Naive thymus-derived CD4-positive, alpha-beta T cell (primary cell): ENCODE measurements at places on chromosomes 5 and 9. TPM values are rescaled to one million over a fixed set of nuclear protein-coding genes. Genes with fewer than 3 reads are reported as not detected.

- DNase-seq, result no peak
Measured at GRCh38 chr5:16970826-16971225, 34.7 kb upstream of the MYO10 start.

GRCh38 chr9:326667-327066 is 112.0 kb downstream of the DOCK8 start:
- no peak for DNase-seq

GRCh38 chr9:93664549-93665120 is 88.3 kb downstream of the PHF2 start:
- DNase-seq, result no peak

DNA sequence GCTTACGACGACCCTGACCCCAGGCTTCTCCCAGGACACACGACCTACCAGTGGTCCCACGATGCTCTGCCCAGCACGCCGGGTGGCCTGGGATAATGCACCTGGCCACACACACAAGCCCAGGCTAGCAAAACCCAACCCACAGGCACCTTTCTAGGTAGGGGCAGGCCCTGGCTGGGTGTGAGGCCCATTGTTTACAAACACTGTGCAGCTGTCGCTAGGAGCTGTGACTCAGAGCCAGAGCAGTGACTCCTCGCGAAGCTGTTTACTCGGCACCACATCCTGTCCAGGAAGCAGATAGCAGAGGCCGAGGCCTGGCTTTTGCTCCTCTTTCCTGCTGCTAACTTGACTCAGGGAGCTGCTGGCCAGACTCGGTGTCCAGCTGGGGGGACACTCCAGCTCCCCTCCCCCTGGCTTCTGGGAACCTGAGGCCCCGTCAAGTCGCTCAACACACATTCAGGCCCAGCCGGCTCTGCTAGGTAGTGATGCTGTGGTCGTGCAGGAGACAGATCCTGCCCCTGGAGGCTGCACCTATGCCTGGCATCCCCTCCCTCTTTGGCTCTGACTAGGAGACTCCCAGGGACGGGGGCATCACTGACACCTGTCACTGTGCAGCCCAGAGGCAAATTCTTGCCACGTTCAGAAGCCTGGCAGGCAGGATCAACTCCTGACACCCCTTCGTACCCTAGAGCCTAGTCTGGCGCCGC is 12.8 kb upstream of the RALGDS start:
- DNase-seq, result peak; percentile 93

GRCh38 chr9:134899818-134900217 is 17.9 kb downstream of the FCN1 start:
- no peak for DNase-seq

- no peak for DNase-seq
Measured at GRCh38 chr5:84478603-84479002, 93.9 kb upstream of the EDIL3 start.

- DNase-seq, result no peak
Measured at GRCh38 chr5:73892218-73892617, 266.2 kb downstream of the ARHGEF28 start.

DNA sequence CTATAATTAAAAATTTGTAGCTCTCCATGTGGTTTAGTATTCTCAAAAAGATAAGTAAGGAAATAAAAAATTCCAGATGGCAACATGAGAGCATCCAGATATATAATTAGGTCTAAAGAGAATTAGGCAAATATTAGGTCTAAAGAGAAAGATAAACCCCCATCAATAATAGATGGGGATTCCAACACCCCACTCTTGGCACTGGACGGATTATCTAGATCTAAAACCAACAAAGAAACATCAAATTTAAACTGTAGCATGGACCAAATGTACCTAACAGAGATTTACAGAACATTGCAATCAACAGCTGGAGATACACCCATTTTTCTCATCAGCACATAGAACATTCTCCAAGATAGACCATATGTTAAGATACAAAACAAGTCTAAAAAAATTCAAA is 31.6 kb downstream of the RGMB start:
- DNase-seq, result no peak

- DNase-seq, result no peak
Measured at GRCh38 chr5:143219696-143220095, 183.8 kb downstream of the NR3C1 start.

GRCh38 chr5:124436294-124436693 is 310.1 kb downstream of the ZNF608 start:
- no peak for DNase-seq

- DNase-seq, result no peak
Measured at GRCh38 chr9:112003538-112003937, 106.9 kb downstream of the UGCG start.

DNA sequence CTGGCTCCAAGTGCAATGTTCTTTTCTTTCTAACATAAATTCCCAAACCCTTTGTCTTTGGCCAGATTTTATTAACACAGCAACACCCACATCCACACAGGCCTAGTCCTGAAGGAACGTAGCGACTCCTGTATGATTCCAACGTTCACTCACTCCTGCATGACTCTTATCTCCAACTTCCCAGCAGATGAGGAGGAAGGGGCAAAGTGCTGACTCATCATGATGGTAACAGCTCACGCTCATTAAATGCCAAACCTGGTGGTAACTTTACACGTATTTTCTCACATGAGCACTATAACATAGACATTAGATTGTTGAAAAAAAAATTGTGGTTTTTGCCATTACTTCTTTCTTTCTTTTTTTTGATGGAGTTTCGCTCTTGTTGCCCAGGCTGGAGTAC is 1349.5 kb downstream of the EFNA5 start:
- no peak for DNase-seq

DNA sequence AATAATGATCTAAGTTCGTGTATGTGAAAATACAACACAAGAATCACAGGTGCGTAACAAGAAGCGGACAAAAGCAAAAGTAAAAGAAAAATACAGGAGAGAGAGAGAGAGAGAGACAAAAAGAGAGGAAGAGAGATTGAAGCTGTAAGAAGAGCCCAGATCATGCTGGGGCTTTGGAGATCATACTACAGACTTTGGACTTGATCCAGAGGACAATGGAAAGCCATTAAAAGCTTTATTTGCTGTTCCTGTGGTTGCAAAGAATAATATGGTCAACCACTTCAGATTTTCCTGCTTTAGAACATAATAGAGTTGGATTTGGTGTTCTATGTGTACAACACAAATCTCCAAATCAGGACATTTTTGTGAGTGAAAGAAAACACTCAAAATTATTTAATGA is 561.4 kb downstream of the CAAP1 start:
- no peak for DNase-seq

DNA sequence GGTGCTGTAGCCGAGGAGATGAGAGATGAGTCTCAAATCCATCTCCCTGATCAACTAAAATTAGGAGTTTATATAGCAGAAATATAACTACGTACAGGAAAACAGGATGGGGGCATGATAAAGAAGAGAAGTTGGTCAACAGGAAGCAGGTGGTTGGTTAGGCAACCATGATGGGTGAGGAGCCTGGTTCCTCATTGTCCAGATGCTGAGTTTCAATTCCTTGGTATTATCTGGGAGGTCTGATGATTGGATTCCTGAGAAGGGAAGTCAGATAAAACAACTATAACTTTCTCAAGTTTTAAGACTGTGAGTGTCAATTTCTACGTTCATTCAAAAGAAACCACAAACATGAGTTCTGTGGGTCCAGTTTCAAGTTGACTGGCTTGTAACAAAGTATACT is 323.9 kb downstream of the MTRR start:
- no peak for DNase-seq

DNA sequence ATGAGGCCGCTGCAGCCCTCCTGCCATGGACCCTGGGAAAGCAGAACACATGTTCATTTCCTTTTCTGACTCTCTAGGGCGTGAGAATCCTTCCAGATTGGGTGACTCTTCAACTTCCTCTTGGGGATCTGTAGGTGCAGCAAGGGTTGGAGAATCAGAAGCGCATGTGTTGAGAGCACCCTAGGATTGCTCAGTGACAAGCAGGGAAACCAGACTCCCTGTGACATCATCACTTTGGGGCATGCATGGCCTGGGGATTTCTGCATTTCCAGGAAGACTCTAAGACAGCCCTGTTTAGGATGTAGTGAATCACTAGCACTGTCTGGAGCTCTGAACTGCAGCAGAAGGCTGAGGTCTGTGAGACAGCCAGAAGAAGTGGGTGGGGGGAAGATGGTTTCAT is 15.1 kb upstream of the LCP2 start:
- DNase-seq, result peak; percentile 65

GRCh38 chr5:15718421-15719179 is 218.6 kb downstream of the FBXL7 start:
- no peak for DNase-seq

DNA sequence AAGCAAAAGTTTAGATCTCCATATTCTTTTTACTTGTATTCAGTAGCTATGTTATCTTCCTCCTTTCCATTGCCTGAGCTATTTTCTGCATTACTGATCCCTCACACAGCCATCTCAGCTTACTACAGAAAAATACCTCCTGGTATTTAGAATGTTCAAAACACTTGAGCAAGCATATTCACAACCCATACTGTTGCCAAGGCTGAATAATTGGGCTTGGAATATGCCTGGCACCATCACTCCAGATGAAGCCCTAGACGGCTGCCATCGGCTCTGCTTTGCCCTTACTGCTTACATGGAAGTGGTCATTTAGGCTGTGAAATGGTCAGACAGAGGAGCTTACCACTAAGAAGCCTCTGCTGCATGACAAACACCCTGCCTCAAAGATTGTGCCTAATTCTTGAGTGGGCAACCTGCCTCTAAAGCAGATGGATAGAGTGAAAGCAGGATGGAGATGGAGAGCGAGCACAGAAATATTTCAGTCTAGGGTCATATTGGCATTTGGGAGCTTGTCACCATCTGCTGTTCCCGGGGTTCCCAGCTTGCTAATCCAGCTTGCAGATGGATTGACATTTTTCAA is 92.5 kb upstream of the TAS2R1 start:
- DNase-seq, result no peak

DNA sequence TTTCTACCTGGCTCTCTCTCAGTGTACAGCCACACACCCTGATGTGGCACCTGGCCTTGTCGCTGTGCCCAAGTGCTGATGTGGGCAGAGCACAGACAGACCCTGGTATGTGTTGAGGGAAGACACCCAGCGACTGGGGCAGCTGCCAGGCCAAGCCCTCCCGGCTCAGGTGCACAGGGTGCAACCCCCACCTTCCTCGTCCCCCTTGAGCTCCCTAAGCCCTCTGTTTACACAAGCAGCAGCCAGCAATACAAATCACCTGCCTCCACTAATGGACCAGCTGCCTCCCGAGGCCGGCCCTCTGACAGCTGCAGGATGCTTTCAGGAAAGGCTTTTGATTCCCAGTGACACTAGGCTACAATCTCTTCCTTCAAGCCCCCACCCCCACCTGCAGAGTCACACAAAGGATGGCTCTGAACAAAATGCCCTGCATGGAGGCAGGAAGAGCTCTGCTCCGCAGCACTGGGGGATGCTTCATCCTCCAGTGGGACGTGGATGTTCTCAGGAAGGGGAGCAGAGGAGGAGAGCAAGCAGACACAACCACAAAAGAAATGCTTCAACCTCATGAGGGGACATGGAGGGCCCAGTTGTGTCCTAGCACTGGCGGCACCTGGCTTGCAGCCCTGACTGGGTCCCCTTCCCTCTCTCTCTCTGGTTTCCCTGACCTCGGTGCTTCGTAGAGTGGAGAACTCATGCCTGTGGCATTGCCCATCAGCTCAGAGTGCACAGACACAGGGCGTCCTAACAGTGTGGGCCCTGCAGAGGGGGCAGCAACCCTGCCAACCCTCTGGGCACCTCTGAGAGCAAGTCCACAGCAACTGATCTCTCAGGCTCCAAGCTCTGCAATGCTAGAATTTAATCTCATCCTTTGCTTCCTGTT is 140.8 kb downstream of the BARX1 start:
- no peak for DNase-seq

GRCh38 chr9:135085830-135086546 is 1.5 kb upstream of the OLFM1 start:
- no peak for DNase-seq

DNA sequence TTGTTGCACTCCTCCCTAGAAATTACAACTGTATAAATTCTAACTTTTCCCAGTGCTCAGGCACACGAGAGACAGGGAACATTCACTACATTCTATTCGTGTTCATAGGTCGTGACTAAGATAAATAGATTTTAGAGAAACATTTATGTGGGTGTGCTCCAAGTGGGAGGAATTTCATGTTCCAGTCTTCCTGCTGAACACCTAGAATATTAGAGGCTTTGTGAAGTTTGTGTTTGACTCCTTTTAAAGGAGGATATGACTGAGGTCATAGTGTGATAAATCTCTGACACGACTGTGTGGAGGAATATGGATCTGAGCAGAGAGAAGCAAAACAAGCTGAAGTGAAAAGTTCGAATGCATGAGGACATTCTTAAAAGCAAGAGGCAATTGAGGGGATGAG is 355.3 kb downstream of the ZSWIM6 start:
- DNase-seq, result no peak

DNA sequence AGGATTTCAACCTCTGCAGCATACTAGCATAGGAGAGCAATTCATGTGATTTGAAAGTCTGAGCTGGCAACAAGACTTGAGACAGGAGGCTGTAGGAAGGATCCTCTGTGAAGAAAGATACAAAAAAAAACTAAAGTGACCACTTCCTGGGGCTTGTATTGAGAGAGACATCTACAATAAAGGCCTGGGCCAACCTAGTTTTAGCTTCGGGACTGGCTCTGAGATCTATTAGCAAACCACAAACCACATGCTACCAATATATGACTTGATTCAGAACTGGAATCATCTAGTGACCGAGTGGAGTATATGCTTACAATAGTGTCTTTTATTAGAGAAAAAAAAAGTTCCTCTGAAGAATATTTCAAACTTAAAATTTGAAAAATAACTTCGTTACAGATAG is 1448.9 kb upstream of the CDH6 start:
- DNase-seq, result no peak

- DNase-seq, result no peak
Measured at GRCh38 chr5:167769846-167770413, 521.5 kb upstream of the WWC1 start.

DNA sequence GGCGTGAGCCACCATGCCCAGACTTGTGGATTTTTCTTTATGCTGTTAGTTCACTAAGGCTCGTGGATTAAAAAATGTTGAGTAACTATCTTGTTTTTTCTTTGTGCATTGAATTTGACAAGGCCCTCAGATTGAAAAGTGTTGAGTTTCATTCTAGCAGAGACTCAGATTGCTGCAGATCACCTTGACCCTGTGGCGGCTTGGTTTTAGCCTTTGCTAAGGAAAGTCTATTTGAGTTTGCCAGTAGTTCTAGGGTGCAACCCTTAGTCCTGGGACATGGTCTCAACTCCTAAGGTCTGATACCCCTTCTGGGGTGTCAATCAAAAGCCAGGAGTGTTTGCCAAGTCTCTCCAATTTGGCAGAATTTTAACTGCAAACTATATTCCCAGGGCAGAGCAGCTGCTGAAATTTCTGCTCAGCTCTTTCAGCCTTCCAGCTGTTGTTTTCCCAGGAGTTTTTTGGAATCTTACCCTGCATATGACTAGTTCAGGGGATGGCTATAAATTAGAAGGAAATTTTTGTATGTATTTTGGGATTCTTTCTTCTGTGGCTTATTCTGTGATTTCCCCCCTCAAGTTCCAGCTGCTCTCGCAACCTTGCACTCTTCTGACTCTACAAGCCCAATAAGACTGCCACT is 84.3 kb upstream of the HAND1 start:
- DNase-seq, result no peak

PLAC8L1 gene
- total RNA-seq, result 0.88 TPM

ZNF883 gene
- total RNA-seq, result 0.64 TPM

POMT1 gene
- 55.8 TPM for total RNA-seq

SLC34A3 gene
- total RNA-seq, result not detected

BNC2 gene
- total RNA-seq, result 0.05 TPM

HK3 gene
- 11.9 TPM for total RNA-seq

BARX1 gene
- not detected for total RNA-seq

CEP72 gene
- 33.8 TPM for total RNA-seq

CEL gene
- 0.40 TPM for total RNA-seq

SCGB3A2 gene
- total RNA-seq, result not detected

GZMA gene
- total RNA-seq, result 72.5 TPM

PTPN3 gene
- total RNA-seq, result not detected
